ENCODE measurements at places on chromosomes 5 and 9.

GRCh38 chr9:84880835-84881234 is 211.3 kb downstream of the NTRK2 start:
- DNase-seq = no peak

GRCh38 chr5:89733772-89734171 is 675.8 kb downstream of the CETN3 start:
- DNase-seq = no peak

DNA sequence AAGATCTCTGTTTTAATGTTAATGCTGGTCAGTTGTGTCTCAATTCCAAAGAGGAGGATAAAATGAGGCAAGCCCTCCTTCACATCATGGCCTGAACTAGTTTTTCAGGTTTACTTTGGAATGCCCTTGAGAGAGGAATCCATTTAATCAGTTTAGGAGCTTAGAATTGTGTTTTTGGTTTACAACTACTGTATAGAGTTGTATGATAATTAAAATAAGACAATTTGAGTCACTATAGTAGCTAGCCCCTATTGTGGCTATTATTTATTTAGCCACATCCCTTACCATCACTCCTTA is 107.8 kb upstream of the PRLR start:
- DNase-seq = no peak

- peak; percentile 61 for DNase-seq
Observed at GRCh38 chr5:179819296-179820126, 1.2 kb upstream of the SQSTM1 start.

DNA sequence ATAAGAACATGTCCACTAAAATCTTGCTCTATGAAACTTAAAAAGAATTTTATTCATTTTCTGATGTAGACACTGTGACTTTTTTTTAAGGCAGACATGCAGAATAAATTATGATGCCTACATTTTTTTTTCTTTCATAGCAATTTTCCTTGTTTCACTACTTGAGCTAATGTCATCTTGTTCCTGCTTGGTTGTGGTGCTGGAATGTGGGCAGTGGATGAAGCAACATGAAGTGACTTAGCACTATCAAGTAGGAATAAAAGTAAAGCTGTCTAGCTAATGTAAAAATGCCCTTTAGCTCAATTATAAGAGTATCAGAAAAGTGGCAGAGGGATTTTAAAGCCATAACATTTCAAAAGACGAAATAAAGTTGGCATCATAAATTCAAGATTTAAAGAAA is 191.0 kb downstream of the ADAMTS6 start:
- DNase-seq = no peak

DNA sequence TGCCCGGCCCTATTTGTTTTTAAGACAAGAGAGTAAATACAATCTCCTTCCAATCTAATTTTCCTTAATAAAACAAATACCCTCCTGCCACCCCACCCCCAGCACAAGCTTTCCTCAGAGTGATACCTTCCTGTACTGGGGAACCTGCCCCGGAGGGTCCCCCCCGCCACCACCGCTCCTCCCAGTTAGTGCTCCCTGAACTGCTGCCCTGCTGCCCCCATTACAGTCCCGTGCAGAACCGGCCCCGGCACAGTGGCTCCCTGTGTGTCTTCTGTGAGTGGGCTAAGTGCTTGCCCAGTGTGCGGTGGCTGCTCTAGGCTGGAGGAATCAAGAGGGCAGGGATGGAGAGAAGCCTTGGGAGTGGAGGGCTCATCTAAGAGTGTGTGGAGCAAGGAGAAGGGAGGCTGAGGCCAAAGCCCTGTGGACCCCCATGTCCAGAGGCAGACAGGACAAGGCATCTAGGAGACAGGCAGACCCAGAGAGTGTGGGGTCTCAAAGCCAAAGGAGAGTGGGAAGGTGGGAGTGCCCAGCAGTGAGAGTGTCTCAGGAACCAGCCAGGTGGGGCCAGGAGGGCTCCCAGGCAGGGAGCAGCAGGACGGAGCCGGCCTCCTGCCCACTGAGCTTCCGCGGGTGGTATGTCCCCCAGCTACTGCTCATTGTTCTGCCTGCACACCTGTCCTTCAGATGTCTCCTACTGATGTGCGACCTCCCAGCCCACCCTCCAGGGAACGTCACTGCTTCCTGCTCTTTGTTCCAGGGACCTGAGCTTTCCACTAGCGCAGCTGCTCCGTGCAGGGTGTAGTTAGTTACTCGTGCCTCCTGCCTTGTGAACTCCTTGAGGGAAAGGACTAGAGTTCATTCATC is 129.0 kb downstream of the DAB2IP start:
- DNase-seq = no peak

DNA sequence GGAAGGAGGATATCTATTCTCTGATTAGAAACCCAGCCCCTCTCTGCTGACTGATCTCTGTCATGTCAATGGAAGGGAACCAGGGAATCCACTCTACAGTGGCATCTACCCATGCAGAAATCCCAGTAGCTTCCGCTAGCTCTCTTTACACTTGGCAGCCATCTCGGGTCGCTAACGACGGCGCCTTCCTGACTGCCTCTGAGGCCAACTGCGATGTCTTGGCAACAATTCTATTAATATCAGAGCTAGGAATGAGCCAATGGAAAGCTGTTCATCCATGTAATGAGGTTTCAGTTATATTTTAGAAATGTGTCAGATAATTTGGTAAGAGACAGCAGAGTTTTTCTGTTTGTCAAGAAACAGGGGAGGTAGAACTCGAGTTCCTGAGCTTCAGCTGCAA is 67.6 kb upstream of the ATP10B start:
- DNase-seq = no peak

DNA sequence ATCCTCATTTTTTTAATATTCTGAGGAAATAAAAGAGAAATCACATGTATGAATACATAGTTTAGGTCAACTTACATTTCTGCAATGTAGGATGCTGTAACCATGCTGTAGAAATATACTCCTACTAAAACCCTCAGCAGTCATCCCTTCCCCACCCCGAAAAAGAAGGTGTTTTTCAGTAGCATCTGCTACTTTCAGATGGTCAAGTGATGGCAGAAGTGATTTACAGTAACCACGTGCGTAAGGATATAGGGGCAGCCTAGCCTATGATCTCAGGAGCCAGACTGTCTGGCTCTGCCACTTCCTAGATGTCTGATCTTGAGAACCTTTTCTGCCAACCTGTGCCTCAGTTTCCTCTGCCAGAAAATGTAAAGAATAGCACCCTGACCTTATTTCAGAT is 26.0 kb upstream of the SYK start:
- no peak for DNase-seq

GRCh38 chr5:169148138-169148740 is 152.7 kb downstream of the SLIT3 start:
- DNase-seq = no peak

- DNase-seq = no peak
Observed at GRCh38 chr9:75927356-75927755, 36.9 kb downstream of the PCSK5 start.

DNA sequence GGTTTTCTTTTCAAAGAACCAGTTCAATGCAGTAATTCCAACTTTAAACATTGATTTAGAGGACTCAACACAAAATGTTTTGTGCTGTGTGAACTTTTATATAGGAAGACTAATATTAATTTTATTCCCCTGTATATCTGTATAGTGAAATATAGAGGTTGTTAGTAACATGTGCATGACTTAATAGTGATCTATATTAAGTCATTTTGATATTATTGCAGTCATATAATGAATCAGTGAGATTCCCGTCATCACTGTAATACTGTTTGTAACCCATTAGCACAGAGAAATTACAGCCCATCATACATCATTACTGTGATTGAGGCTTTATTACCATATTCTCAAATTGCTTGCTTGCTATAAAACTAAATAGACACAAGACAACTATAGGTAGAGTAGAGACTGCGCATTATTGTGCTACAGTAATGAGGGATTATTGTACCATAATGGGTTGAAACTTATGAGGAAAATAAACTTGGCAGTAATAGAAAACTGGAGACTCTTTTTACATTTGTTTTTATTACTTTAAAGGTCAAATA is 170.7 kb downstream of the RANBP17 start:
- no peak for DNase-seq

DNA sequence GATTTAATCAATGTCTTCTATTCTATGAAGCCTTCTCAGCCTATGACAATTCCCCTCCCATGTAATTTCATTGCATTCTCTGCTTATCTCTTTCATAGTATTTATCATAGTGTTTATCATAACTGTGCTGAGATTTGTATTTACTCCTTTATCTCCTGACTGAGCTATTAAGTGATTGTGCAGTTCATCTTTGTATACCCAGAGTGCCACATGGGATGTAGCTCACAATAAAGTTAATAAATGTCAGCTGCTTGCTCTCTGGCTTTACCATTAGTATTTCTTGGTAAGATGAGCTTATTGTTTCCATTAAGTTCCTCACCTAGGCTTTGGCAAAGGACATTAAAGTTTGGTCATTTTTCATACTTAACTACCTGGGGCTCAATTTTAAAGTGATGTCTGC is 275.1 kb upstream of the MPDZ start:
- DNase-seq = no peak

GRCh38 chr9:101467690-101468089 is 32.1 kb upstream of the ALDOB start:
- no peak for DNase-seq

GRCh38 chr9:94875300-94876020 is 149.0 kb downstream of the AOPEP start:
- DNase-seq = peak; percentile 44

GRCh38 chr9:111038331-111039230 is at the start of gene LPAR1:
TSS of gene LPAR1 (minus strand) at chr9:111038470. CDS start at chr9:110972117, 66,353 bp downstream.
- DNase-seq = no peak

GRCh38 chr9:6845880-6846279 is 88.1 kb downstream of the KDM4C start:
- no peak for DNase-seq

- no peak for DNase-seq
Observed at GRCh38 chr5:107616213-107616612, 54.5 kb downstream of the EFNA5 start.

DNA sequence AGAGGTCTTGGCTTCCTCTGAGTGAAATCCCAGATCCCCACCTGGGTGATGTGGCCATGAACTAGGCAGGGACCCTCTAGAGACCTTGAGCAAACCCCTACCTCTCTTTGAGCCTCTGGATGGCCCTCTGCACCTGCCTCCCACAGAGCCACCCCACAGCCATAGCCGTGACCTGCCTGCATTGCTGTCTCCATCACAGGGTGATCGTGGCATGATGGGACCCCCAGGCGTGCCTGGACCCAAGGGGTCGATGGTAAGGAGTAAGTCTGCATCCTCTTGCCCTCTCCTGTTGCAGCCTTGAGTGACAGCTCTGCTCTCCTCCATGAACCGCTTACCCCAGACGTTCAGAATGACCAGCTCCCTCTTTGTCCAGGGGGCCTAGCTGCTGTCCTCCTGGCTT is 70.5 kb upstream of the ORM1 start:
- no peak for DNase-seq

DNA sequence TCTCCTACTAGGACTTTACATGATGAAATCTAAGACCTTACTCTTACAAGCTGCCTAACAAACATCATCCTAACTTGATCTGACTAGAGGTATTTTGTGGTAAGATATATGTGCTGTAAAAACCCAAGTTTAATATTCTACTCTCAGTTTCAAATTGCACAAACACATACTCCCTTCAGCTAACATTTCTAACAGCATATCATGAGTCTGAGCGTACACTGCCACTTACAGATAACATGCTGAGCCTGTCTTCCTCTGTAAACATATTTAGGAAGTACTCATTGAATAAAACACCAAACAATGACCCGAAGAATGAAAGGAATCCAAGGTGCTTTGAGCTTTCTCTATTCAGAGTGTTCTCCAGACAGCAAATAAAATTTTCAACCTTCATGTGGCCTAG is 7.9 kb upstream of the ESM1 start:
- DNase-seq = no peak

DNA sequence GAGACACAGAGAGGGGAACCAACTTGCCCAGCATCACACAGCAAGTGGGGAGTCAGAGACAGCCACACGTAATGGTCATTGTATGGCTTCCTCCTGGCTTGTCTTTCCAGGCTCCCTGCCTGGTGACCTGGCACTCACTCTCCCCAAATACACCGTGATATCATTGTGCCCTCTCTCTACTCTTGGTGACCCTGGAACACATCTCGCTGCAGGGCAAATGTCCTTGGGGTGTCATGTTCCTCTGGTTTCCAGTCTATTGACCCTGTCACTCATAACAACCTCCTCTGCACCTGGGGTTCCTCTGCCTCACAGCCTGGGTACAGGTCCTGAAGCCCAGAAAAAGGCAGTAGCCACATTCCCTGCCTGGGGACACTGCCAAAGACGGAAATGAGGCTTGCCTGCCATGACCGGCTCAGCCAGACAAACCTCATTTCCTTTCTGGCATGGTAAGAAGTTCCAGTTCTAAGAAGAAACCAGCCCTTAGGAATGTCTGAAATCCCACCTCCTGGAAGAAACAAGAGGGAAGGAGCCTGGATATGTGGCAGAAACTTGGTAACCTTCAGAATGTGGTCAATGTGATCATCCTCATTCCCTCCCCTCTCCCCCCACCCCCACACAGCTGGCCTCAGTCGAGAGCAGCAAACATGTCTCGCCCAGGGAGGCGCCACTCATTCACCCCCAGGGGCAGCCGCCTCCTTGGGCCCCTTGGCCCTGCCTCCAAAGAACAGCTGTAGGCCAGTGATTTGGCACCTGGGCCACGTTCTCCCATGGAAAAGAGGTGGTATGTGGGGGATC is 30.6 kb upstream of the SMU1 start:
- DNase-seq = no peak

DNA sequence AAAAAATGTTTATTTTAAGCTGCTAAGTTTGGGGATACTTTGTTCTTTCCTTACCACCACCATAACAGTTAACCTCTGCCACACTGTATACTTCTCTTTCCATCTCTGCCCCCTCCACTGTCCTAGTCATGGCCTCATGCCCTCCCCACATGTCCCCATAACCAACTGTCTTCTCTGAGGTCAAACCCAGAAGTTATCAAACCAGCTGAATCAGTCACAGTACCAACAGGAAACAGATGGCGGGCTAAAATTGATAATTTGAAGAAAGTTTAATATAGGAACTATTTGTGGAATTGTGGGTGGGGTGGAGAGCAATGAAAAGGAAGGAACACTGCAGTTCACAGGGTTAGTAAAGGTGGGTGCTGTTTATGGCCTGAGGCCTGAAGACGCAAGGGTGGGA is 5.7 kb upstream of the DCTN4 start:
- DNase-seq = no peak

- DNase-seq = no peak
Observed at GRCh38 chr5:137466889-137467288, 32.2 kb downstream of the SPOCK1 start.

DNA sequence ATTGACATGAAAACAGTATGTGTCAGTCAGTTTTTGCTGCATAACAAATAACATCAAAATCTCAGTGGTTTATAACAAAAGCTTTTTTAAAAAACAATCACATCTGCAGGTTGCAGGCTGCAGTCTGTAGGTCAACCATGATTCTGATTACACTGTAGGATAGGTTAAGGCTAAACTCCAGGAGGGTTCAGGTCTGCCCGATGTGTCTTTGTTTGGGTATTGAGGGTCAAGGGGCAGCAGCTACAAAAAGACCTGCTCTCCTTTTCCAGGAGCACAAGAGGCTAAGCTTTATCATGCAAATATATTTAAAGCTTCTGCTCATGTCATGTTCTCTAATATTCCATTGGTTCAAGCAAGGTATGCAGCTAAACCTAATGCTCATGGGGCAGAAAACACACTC is 18.2 kb downstream of the GRIA1 start:
- no peak for DNase-seq
